ENCODE measurements at places on chromosomes 2 and 18. TPM values are rescaled to one million over a fixed set of nuclear protein-coding genes. Genes with fewer than 3 reads are reported as not detected.

DYNC1I2 gene
- 160 TPM for total RNA-seq

TMEM198 gene
- total RNA-seq = 0.03 TPM

MEP1B gene
- not detected for total RNA-seq

NEURL3 gene
- not detected for total RNA-seq

CLIP4 gene
- 34.2 TPM for total RNA-seq

MYCN gene
- 3.7 TPM for total RNA-seq

RAB17 gene
- total RNA-seq = 0.28 TPM

ALLC gene
- total RNA-seq = not detected

DNA sequence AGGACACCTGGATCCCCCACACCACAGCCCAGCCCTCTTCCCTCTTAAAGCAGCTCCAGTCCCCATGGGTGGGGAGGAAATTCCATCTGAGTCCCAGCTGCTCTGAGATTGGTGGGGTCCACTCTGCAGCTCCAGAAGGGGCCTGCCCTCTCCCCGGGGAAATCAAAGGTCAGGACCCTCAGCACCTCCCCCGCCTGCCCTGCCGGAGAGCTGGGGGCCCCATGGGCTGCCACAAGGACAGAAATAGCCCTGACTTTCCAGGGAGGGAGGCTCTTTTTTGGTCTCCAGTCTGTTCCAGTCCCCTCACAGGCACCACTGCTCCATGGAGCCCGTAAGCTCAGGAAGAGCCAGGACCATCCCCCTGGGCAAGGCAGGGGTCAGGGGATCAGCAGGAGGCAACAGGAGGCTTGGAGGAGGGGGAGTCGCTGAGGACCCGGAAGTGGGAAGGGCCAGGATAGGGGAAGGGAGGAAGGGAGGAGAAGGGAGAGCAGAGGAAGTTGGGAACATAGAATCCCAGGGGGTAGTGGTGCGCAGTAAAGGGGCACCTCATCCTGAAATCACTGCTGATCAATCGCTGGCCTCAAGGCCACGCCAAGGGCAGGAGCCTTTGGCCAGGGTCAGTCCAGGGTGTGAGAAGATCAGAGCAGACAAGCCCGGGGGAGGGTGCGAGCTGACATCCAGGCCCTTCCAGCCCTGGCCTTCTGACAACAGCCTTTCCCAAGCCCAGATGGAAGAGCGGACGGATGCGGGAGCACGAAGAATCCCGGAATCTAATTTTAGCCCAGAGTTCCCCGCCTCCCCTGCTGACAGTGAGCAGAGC is 7.6 kb downstream of the ADRA2B start:
- no peak for DNase-seq

DNA sequence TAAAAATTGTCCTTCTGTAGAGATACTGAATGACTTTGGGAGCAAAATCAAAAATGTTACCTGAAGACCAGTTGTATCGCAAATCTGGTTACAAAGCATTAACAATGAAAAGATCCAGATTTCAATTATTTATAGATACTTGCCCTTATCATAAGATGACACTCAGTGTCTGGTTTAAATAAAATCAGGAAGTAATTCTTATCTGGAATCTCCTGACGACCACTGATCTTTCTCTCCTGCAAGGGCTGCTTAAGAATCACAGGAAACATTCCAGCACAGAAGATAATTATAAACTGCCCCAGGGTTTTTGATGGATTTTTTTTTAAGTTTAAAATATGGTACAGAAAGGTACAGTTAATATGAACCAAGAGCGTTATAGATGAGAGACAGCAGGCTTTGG is 205.7 kb downstream of the ALK start:
- no peak for DNase-seq

- DNase-seq = peak; percentile 67
Observed at GRCh38 chr18:712401-713134, at the start of gene ENOSF1. Gene ENOSF1 (minus strand): TSS chr18:712630. CDS start chr18:712587, 43 bp downstream.

DNA sequence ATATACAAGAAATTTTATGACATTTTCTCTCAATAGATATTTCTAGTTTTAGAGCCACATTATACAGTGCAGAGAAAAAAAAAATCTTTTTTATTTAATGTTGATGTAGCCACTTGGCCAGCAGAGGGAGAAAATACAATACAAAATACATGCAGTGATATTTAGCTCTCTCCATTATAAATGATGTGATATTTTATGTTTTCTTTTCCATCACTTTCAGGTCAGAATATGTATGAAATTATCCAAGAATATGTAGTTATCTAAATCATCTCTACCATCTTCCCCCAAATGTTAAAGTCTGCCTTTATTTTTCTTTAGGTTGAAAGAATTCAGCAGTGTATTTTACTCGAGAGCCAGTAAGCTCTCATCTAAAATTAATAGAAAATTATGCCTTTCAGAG is 533.6 kb upstream of the FSHR start:
- DNase-seq = no peak

GRCh38 chr2:111053825-111054515 is 66.7 kb upstream of the BCL2L11 start:
- DNase-seq = no peak

GRCh38 chr2:112343827-112344585 is 68.6 kb downstream of the ZC3H6 start:
- DNase-seq = no peak

- no peak for DNase-seq
Observed at GRCh38 chr2:107595749-107596148, 230.9 kb upstream of the RGPD4 start.

- DNase-seq = no peak
Observed at GRCh38 chr2:231693956-231694355, 14.4 kb upstream of the PTMA start.

DNA sequence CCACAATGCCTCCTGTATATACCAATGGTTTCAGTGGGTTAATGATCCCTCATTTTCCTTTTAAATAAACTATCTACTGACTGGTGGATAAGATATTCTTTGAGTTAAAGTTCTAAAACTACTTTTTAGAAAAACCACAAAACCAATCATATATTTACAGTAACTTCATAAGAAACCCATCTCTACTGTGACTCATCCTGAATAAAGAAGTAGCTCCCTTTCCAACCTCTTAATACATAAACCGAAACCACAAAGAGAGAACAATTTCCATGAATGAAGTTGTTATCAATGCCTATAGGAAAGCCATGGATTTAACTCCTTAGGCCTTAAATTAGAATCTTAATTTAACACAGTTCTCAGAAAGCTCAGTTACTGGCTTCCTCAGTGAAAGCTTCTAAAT is 227.0 kb upstream of the SMAD7 start:
- DNase-seq = peak; percentile 64

DNA sequence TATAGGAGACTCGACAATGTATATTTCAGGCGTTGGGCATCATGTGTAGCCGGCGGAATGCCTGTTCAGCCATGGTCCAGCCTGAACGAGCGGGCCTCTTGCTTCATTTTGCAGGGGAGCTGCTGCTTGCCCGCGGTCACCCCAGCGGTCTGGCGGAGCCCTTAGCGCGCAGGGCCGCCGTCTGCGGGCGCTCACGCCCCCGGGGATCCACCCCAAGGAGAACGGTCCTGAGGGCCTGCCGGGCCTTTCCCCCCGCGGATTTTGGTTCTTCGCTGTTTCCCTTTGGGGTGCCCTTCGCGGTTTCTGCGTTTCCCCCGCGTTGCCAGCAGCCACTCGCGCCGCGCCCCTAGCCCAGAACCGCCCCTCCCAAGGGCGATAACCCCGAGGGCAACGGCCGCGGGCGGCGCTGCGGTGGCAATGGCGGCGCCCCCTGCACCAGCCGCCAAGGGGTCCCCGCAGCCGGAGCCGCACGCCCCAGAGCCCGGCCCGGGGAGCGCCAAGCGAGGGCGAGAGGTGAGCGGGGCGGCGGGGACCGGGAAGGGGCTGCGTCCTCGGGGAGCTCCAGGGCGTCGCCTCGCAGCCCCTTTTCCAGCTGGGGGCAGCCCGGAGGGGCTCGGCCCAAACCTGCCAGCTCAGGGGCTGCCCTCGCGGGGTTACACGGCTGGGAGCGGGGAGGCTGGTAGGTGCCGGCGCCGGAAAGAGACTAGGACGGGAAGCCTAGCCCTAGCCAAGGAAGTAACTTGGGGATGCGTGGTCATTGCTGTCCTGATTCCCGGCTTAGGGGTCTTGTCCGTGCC is at the start of gene MFSD2B:
TSS of gene MFSD2B (plus strand) at position 406 of the 797 bp plus-strand sequence. CDS start at position 418, 12 bp downstream.
- no peak for DNase-seq

DNA sequence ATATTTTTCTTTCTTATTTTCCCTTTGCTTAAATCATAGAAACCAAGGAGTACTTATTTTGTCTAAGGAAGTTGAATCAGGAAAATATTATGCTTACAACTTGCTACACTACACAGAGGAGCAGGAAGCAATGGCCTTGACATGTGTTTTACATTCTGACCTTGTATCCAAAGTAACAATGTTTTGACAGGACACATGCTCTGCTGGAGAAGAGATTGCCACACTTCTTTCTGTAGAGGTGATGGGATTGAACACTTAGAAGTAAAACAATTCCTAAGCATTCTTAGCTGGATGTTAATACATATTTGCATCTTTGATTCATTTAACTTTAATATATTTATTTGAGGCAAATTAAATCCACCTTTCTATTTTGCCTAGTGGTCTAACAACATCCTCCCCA is 929.1 kb downstream of the DSC3 start:
- DNase-seq = no peak

GRCh38 chr2:153386481-153386897 is 92.1 kb downstream of the RPRM start:
- no peak for DNase-seq

- no peak for DNase-seq
Observed at GRCh38 chr2:17051538-17051937, 385.9 kb upstream of the CYRIA start.

- no peak for DNase-seq
Observed at GRCh38 chr2:23525137-23525765, 140.3 kb downstream of the KLHL29 start.

DNA sequence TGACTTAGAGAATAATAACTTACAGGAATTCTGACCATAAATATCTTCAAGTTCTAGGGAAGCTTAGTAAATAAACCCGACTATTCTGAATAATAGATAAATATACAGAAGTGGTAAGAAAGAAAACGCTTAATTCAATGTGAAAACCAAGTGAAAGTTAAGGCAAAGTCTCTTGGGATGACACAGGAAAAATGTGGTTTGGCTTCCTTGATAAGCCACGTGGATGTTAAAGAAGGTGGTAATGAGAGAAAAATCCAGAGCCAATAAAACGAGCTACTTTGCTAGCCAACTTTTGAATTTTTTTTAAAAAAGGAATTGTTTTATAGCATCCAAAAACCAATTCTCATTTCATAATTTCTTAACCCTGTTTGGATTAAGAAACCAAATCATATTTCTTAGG is 166.2 kb upstream of the VRK2 start:
- no peak for DNase-seq

DNA sequence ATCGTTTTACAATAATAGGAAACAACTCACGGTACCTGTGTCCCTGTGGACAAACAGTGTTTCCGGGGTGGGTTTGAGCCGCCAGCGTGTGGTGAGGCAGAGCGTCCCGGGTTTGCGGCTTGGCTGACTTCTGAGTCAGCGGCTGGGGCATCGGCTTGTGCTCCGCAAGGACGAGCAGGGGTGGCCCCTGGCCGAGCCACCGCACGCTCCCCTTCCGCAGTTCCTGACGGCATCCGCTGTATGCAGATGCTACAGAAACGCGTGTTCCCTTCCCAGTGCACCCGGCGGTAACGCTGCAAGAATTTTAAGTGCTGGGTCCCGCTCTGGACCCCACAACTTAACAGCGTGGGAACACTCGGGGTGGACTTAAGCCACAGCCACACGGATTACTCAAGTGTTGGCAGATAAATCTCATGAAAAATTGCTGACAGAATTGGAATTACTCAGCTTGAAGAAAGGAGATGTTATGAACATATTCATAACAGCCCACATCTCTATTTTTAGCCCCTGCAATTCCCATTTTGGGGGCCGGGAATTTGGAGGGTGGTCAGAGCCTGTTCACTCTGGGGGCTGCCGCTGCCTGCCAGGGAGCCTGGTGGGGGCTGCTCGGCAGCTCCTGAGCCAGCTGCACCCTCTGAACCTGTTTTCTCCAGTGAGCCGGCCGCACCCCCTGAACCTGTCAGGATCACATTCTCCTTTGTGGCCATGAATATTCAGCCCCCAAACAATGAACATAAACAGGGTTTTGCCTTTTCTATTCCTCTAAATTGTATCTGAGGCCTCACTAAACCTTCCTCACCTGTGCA is 12.6 kb upstream of the KCNG2 start:
- DNase-seq = no peak

- DNase-seq = no peak
Observed at GRCh38 chr2:201969241-201969937, 64.3 kb upstream of the FZD7 start.
